ENCODE measurements at places on chromosomes 6 and 20. TPM values are rescaled to one million over a fixed set of nuclear protein-coding genes. Genes with fewer than 3 reads are reported as not detected.

AIF1 gene
- not detected for total RNA-seq

GLO1 gene
- total RNA-seq, result 90.8 TPM

MICA gene
- total RNA-seq, result 30.3 TPM

RNASET2 gene
- 17.1 TPM for total RNA-seq

PFDN6 gene
- total RNA-seq, result 109 TPM

HRH3 gene
- not detected for total RNA-seq

COL9A3 gene
- 0.96 TPM for total RNA-seq

B3GAT2 gene
- total RNA-seq, result 0.06 TPM

OPRM1 gene
- total RNA-seq, result not detected

PTCHD4 gene
- total RNA-seq, result 0.07 TPM

CGA gene
- 0.23 TPM for total RNA-seq

C20orf202 gene
- total RNA-seq, result 0.22 TPM

HLA-DMB gene
- 2.2 TPM for total RNA-seq

KHDC1L gene
- total RNA-seq, result not detected

MEP1A gene
- total RNA-seq, result not detected

OR2H2 gene
- not detected for total RNA-seq

LINC00237 gene
- total RNA-seq, result not detected

FAXC gene
- total RNA-seq, result 5.9 TPM

BMP5 gene
- 0.04 TPM for total RNA-seq

TMEM244 gene
- not detected for total RNA-seq

UBE2J1 gene
- 15.5 TPM for total RNA-seq

BPIFA1 gene
- total RNA-seq, result not detected

TBX18 gene
- 14.9 TPM for total RNA-seq

DEFB132 gene
- not detected for total RNA-seq

C6orf141 gene
- 13.3 TPM for total RNA-seq

LHFPL5 gene
- 0.12 TPM for total RNA-seq

OTOR gene
- total RNA-seq, result not detected

CLDN20 gene
- total RNA-seq, result not detected

SCGN gene
- total RNA-seq, result 0.12 TPM

SLC22A1 gene
- 2.4 TPM for total RNA-seq

EYS gene
- total RNA-seq, result not detected

MAP7 gene
- total RNA-seq, result 23.9 TPM

HFE gene
- total RNA-seq, result 14.6 TPM

MCCD1 gene
- total RNA-seq, result not detected

RXRB gene
- total RNA-seq, result 21.8 TPM

TPD52L1 gene
- total RNA-seq, result 52.0 TPM

RNF146 gene
- total RNA-seq, result 10.4 TPM

ZSCAN23 gene
- total RNA-seq, result not detected

DNAH8 gene
- total RNA-seq, result not detected
